ENCODE measurements at places on chromosomes 1 and 21.

DNA sequence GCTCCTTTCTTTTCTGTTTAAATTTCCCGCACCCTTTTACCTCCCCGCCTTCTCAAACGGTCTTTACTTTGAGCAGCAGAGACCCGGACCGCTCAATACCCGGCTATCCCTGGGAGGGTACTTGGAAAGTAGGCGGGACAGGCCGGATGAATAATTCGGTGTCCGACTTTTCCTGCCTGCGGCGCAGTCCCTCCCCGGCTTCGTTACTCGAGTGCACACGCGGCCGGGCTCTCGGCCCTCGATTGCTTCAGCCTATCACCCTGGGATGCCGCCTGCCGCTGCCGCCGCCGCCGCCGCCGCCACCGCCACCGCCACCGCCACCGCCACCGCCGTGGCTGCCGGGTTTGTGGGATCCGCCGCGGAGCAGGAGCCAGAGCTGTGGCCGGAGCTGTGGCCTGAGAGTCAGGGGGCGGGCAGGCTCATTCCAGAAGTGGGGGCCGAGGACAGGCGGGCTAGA is 382 bp upstream of the RASAL2 start:
- peak; percentile 97 for DNase-seq

- no peak for DNase-seq
Observed at GRCh38 chr21:41888749-41889376, 9.7 kb upstream of the PRDM15 start.

DNA sequence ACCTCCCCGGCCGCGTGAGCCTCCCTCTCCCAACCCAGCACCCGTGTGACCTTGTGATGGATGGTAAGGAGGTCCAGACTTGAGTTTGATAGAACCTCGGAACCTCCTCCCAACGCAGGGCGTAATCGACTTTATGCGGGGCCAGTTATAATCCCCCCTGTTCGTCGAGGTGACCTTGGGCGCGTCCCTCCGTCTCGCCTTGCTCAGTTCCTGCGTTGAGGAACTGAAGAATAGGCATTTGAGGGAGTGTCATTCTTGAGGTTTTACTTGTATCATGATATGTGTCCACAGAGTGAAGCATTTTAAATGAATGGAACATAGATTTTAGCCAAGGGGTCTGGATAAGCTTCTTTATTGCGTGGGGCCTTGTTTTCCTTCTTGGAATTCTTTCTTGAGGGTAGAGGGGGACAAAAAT is 433 bp downstream of the TIMM17A start:
- peak; percentile 3 for DNase-seq

- no peak for DNase-seq
Observed at GRCh38 chr1:53160924-53161378, 18.5 kb upstream of the SLC1A7 start.

- DNase-seq: no peak
Observed at GRCh38 chr1:145706086-145706664, 993 bp downstream of the PDZK1 start.

DNA sequence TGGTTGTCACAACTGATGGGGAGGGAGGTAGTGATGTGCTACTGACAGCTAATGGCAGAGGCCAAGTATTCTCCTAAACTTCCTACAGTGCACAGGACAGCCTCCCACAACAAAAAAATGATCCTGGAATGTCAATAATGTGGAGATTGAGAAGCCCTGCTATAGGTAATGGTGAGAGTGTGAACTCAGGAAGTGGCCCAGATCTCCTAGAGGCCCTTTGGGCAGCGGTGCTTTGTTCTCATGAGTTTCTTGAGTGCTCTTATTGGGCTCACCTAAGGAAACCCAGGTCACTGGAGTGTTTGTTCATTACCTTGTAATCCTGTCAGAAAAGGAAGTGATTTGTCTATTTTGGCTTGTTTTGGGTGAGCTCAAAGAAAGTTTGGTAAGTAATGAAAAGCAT is 5.9 kb downstream of the OTUD3 start:
- DNase-seq: no peak

GRCh38 chr1:111417755-111418154 is 9.8 kb downstream of the OVGP1 start:
- no peak for DNase-seq

DNA sequence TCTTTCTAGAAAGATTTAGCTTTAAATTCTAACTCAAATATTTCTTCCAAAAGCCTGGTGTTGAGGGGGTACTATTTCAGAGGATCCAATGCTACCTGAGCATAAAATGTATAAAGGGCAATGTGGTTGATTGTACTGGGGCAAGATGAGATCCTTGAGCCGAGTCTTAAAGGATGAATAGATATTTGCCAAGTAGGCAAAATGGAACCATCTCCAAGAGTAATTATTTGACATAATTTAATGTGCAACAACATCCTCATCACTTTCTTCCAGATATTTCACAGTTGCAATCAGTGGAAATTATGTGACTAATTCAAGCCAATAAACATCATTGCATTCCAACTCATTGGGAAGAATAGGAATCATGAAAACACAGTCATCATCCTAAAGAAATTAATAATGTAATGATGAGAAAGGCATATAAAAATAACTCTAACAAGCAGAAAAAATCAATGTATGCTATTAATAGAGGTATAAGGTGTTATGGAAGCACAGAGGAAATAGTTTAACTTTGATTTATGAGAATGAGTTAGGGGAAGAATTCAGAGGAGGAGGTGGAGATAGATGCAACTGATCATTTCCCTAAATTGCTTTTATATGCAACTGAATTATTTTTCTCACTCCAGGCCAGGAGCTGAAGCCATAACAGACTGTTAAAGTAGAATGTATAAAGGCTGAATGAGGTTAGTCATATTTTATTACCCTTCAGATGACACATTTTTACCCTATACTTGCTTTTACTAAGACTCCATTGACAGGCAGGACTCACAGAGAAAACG is 30.0 kb upstream of the RGS4 start:
- DNase-seq: no peak

GRCh38 chr1:38865112-38865715 is 5.6 kb upstream of the RRAGC start:
- DNase-seq: no peak

DNA sequence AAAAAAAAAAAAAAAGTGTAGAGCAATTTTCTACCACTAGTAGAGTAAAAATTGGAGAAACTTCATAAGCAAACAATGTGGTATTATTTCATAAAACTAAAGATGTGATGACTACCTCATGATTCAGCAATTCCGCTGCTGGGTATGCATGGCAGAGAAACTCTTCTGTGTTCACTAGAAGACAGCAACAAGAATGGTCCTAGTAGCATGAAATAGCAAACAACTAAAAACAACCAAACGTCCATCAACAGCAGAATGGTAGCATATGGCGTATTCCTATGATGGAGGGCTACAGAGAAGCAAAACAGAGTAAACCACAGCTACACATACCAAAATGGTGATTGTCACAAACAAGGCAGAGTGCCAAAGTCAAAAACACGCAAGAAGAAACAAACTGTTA is 18.9 kb downstream of the HTR1D start:
- DNase-seq: peak; percentile 44

- no peak for DNase-seq
Observed at GRCh38 chr21:41170442-41170841, 2.5 kb downstream of the BACE2 start.

- no peak for DNase-seq
Observed at GRCh38 chr1:119806489-119806888, 4.8 kb downstream of the REG4 start.

- DNase-seq: no peak
Observed at GRCh38 chr1:36881068-36881405, 153.3 kb downstream of the GRIK3 start.

DNA sequence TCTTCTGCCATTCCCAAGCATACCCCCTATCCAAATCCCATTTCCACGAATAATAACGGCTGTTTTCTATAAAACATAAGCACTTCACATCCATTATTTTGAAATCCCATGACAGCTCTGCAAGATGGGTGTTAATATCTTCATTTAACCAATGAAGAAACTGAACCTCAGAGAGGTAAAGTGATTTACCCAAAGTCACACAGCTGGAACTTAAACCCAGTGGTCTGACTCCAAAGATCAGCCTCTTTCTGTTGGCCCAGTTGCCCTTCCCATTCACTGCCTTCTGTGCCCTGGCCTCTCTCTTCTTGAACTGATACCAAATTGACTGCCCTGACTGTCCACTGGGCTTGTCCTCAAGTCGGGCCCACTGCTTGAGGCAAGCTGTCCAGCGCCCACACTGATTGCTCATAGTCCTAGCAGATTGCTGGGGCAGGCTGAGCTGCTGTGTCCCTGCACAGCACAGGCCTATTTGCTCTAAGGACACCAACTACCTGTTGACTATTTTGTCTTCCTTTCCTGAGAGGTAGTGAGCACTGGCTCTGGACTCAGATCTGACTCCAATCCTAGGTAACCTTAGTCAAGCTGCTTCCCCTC is 19.3 kb downstream of the TAL1 start:
- DNase-seq: no peak

DNA sequence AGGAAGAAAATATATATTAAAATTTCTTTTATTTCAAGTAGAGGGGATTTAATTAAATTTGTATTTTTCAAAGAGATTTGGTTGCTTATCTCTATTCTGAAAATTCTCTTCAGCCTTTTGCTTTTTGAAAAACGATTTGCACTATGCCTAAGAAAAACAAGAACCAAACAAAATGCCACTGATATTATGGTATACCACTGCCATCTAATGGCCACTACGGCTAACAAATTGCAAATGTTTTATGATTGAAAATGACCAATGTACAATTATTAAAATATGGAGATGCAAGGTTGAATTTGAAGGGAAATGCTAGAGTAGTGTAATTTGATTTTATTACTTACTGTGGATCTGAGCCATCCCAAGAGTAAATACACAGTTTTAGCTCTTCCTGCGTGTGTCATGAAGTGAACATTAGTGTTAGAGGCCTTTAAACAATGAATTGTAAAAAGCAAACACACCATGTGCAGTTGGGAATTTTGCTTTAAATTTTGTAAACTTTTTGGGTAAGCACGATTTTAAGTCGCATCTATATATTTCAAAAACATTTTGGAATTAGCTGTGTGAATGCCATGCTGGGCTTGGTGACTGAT is 137.4 kb upstream of the USP25 start:
- DNase-seq: peak; percentile 22

GRCh38 chr21:25563361-25564116 is 43.7 kb downstream of the MRPL39 start:
- DNase-seq: no peak

DNA sequence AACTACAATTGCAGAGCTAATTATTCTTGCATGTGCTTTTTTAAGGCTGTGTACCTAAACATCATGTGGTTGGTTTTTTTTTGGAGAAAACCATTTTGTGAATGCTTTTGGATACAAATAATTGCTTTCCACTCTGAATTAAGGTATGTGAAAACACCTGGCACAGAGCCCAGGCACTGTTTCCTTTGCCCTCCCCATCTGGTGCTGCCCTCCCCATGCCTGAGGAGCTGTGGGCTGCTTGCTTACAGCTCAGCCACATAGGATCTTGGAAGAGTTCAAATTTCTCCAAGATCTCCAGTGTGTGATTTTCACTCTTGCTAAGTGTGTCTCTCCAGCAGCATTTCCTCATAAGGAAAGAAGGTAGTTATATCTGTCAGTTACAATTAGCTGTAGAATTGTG is 27.8 kb downstream of the DNM3 start:
- no peak for DNase-seq

DNA sequence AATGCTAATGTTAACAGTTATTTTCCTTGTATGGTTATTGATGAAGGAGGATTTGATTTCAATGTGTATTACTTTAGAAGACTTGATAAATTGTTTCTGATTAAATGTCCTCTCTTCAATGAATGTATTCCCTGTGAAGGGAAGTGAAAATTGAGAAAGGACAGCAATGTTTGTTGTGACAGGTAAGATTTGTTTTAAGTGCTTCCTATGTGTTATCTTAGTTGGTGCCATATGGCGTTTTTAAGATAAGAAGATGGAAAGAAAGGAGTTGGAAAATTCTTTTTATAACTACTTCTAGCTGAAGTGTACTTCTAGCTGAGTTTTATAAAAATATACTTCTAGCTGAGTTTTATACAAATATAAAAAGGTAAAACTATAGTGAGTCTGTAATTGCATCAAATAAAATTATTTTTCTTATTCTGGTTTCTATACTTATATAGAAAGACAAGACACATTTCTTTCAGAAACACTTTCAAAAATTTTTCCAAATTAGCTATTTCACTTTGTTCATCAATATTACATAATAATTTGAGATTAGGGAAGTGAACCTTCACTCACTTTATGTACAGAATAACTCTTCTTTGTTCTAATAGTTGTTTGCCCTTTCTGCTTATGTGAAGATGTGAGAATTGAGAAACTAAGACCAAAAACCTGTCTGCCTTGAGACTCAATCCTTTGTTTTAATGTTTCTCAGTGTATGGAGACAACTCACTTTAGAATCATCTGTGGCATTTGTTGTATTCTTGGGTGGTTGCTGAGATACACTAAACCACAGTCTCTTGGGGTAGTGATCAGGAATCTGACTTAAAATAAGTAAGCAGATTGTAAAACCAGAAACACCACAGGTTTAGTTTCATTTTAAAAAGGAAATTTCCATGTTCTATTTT is 382.9 kb upstream of the B3GALT2 start:
- no peak for DNase-seq

- DNase-seq: no peak
Observed at GRCh38 chr1:184937729-184938128, 36.6 kb downstream of the NIBAN1 start.

GRCh38 chr21:35682904-35683549 is 377.3 kb downstream of the SETD4 start:
- no peak for DNase-seq

- no peak for DNase-seq
Observed at GRCh38 chr1:212858461-212859265, 588 bp downstream of the FLVCR1 start.

- DNase-seq: no peak
Observed at GRCh38 chr1:235238558-235238957, 77.5 kb upstream of the RBM34 start.

- DNase-seq: no peak
Observed at GRCh38 chr1:22088331-22088730, 35.8 kb downstream of the CDC42 start.

Data from skin of body (tissue), 3 donors.